ENCODE measurements at places on chromosomes 4 and X.
A peak's percentile ranks its signal among the peaks of the same experiment; 100 is the strongest.

GRCh38 chr4:1626941-1627340 is 57.2 kb downstream of the FAM53A start:
- no peak for DNase-seq

DNA sequence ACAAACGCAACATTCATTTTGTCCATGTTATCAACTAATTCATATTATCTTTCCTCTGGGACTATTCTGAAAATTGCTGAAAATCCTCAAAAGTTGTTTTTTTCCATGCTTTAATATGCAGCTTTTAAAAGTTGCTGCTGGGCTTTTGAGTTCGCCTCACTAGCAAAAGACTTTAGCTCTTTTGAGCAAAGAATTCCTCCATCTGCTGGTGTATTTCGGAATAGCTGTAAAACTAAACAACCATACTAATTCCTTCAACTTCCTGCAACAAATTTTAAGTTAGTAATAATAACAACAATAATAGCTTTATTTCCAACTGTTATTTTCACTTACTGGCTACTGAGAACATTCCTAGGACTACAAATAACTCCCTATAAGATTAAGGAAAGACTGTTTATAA is 124.5 kb upstream of the PLAC1 start:
- DNase-seq = no peak

GRCh38 chrX:65757943-65758342 is 90.5 kb downstream of the MSN start:
- no peak for DNase-seq

DNA sequence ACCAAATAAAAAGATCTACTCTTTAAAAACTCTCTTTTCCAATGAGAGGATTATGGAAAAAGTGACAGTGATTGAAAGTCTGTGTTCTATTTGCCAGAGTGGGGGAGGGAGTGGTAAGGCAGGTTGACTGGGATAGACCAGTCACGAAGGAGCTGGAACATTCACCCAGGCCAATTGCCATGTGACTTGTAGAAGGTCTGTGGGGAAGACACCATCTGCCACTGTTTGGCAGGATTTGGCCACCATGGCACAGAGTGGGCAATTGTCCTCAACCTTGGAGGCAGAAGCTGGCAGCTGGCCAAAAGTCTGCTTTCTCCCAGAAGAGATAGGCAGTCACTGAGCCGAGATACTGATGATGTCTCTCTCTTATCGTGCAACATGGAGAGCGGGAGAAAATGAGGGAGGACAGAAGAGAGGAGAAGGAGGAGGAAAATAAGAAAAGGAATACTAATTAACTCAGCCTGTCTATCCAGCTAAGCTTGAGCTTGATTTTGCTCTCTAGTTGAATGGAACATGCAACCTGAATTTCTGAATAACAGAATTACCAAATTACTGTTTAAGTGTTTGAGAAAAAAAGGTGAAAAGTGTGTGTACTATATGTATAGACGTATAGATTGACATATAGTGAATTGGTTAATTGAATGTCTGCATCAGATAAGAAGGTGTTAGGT is 267.1 kb downstream of the ARHGAP24 start:
- no peak for DNase-seq

- no peak for DNase-seq
These were observed 139.5 kb upstream of the NOCT start for GRCh38 chr4:138875891-138876608.

GRCh38 chr4:70399319-70399718 is 1.6 kb downstream of the OPRPN start:
- DNase-seq = no peak

DNA sequence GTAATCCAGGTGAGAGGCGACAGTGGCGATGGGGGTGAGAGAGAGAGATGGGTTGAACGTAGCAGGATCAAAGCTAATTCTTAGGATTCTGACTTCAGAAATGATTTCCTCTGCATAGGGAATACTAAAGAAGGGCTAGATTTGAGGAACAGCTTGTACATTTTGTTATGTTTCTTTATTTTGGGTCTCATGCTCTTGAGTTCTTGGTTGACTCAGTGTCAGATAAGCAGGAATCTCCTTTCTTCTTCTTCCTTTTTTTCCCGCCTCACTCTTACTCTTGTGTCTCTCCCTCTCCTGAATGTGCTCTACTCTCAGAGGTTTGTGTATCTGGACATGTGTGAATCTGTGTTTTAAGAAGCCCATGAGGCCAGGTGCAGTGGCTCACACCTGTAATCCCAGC is 36.4 kb downstream of the FAM193A start:
- no peak for DNase-seq

DNA sequence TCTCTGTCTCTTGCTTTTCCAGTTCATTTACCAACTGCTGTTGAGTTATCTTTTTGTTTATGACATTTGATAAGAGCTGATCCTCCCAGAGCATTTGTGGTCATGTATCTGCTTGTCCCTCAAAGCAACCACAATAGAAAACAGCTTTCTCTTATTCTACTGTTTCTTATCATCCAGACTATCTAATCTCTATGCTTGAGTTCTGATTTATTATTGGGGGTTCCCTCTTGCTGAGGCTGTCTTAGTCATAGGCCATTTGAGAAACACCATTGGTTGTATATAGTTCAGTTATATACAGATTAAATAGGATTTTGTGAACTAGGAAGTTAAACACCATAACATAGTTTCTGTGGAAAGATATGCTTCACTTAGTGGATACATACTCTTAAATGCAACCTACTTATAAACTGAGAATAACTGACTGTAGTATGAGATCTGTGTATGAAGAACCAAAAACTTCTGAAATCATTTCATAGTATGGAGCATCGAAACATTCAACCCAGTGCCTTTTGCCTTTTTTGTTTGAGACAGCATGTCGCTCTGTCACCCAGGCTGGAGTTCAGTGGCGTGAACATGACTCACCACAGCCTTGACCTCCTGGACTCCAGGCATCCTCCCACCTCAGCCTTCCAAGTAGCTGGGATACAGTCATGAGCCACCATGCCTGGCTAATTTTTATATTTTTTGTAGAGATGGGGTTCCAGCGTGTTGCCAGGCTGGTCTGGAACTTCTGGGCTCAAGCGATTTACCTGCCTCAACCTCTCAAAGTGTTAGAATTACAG is 75.8 kb downstream of the STIM2 start:
- DNase-seq = no peak

DNA sequence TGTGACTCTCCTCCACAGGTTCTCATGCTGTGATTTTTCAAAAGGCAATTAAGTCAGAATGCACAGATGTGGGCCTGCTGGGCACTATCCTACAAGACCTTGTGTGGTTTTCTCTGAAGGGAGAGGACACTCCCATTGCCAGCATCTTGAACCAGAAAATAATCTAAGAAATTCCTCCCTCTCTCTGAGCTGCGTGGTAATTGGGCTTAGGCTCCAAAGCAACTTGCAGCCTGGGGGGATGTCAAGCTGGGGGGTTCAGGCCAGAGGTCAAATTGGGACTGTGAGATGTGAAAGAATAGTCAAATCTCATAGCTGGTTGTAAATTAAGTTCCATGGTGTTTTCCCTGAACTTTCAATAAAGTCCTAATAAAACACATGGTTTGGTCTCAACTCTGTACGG is 350.6 kb upstream of the SLC7A11 start:
- DNase-seq = no peak

- no peak for DNase-seq
These were observed 27.3 kb upstream of the PHEX start for GRCh38 chrX:22004866-22005265.

DNA sequence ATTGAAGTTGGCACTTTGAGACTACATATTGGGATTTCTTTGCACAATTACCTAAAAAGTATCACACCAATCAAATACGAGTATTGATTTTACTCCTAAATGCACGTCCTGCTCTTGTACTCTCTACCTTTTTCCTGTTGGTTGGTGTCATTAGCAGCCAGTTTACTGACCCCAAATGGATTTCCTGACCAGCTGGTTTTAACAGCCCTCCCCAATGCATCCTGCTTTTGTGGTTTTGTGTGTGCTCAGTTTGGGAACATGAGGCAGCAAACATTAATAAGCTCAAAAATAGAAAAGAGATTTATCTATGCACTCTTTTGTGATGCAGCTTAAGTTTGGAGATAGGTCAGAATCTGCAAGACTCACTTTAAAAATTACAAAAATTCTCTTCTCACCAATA is 230.3 kb downstream of the MAPK10 start:
- no peak for DNase-seq

GRCh38 chr4:127400731-127401346 is 231.9 kb upstream of the INTU start:
- peak; percentile 7 for DNase-seq

DNA sequence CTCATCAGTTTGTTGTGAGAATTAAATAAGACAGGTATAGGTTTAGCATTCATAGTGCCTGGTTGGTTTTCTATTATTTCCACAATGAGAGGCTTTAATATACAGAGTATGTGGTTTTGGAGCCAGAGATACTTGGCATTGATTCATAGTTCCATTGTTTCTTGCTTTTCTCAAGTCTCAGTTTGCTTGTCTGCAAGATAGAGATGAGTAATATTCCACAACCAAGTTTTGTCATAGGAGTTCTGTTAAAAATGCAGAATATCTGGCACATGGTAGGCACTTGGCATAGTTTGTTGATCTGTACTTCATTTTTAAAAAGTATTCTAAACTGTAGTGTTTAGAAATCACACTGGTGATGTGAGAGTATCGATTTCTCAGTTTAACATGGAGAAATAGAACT is 37.5 kb upstream of the EDA2R start:
- DNase-seq = no peak

DNA sequence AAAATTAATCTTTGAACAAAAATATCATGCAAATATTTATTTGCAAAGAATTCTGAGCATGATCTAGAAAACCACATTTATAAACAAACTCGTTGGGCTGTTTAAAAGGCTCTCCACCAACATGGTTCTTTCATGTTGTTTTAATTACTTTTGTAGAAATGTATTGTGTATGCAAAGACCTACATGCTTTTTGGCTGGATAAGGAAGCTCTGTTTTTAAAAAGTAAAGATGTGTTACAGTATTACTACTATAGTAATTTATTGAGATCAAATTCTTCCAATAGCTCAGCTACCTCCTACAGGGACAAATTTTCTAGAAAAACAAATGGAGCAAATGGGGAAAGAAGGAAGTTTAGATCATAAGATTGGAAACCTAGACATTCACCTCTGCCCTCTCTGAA is 177.5 kb upstream of the TTC29 start:
- DNase-seq = no peak

- no peak for DNase-seq
These were observed at the start of gene PALLD for GRCh38 chr4:168496834-168497233. Gene PALLD (plus strand): TSS chr4:168497052.

DNA sequence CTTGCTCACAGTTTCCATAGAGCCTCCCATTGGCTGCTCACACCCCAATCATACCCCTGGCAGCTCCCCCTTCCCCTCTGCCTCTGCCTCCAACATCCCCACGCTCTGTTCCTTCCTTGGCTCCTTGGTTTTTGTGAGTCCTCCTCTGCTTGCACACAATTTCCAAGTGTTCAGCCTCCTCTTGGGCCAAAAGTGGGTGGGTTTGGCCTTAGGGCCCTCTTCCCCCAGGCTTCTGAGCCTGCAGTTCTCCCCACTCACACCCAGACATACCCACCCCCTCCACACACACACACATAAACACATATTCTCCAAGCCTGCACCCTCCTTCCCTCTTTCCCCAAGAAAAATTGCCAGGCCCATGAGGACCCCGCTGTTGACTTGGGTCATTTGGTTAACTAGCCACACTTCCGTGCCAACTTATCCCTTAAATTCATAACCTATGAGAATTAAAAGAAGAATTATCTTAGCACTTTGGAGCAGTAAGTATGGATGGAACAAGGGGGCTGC is 4.5 kb downstream of the APLN start:
- DNase-seq = no peak

GRCh38 chrX:100658941-100659381 is 15.0 kb downstream of the SRPX2 start:
- DNase-seq = no peak

GRCh38 chrX:119762718-119763117 is 4.3 kb downstream of the SOWAHD start:
- no peak for DNase-seq

- no peak for DNase-seq
These were observed 61.3 kb downstream of the MTHFD2L start for GRCh38 chr4:74219240-74219639.

GRCh38 chr4:23504083-23504482 is 385.8 kb downstream of the PPARGC1A start:
- DNase-seq = no peak

GRCh38 chr4:124610211-124610610 is 102.3 kb downstream of the ANKRD50 start:
- DNase-seq = no peak

GRCh38 chrX:13304052-13304451 is 15.8 kb downstream of the ATXN3L start:
- no peak for DNase-seq

GRCh38 chr4:25178838-25179261 is 18.6 kb upstream of the SEPSECS start:
- DNase-seq = no peak

DNA sequence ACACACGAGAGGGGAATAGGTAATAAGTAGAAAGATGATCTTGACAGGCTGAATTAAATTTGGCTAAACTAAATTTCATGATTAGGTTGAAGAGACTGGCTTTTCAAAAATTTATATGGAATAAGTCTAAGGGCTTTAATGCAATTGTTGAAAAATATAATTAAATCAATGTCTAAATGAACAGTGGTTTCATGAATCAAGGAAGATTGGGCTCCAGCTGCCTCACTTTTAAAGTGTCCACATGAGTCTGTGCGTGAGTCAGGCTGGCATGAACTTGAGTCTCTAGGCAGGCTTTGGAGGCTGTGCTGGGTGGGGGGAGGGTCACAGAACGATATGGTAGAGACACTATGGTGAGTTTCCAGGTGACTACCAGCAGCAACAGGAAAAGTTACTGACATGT is 111.9 kb downstream of the SORBS2 start:
- DNase-seq = no peak

DNA sequence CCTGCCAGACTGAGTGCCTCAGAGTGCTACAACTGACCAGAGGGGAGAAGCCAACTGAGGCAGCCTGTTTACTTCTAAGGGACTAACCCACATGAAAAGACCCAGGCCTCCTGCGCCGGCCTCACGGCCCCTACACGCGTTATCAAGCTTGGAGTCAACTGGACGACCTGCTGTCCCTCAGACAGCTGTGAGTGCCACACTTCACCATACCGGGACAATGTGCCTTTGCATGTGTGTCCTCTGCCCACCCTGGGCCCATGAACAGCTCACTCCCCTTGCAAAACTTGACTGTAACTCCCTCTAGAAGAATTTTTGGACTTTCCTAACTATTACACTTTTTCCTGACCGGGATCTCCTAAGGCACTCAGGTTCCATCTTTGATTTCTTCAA is 1.8 kb downstream of the NOP14 start:
- no peak for DNase-seq

DNA sequence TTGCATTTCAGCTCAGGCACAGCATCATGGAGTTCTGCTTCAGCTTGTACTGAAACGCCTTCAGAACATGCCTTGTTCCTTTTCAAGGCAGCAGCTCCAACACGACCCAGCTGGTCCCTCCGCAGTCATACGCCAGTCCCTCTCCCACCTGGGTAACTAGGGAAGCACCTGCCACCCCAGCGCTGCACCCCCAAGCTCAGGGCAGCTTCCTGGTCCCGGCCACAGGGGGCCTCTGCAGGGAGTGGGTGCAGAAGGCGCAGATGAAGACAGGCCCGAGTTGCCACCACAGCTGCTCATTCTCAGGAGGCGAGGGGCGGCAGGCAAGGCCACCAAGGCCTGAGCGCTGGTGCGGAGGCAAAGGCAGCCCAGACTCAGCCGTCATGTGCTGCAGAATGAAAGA is 21.8 kb downstream of the WDR1 start:
- DNase-seq = no peak

GRCh38 chrX:41445171-41445570 is 2.0 kb upstream of the NYX start:
- no peak for DNase-seq

Data from GM06990 (cell line).